ENCODE measurements at places on chromosomes 6 and 20.

GRCh38 chr6:38142178-38142902 lies 322.8 kb downstream of the ZFAND3 start:
- DNase-seq: no peak

GRCh38 chr20:33437141-33437911 lies 6.2 kb downstream of the SNTA1 start:
- no peak for DNase-seq

DNA sequence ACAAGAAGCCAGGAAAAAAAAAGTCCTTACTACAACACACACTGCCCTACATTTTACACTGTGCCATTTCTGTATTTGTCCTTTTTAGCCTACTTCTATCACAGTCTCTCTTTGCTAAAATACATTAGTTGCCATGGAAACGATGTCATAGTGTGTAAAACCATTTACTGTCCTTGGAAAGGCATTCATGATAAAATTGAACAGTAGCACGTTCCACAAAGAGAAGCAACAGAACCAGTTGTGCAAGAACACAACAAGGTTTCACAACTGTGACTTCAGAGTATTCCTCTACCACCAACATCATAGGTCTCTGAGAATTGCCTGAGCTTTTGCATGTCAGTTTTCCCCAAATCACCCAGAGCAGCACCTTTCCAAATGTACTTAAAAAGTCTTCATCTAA lies 20.5 kb downstream of the FYN start:
- DNase-seq: peak; percentile 62

GRCh38 chr6:27541212-27541932 lies 68.5 kb upstream of the ZNF184 start:
- DNase-seq: no peak

GRCh38 chr6:55299286-55299985 lies 27.8 kb upstream of the GFRAL start:
- DNase-seq: no peak

- DNase-seq: no peak
Measured at GRCh38 chr6:155117256-155117655, 122.1 kb downstream of the TIAM2 start.

GRCh38 chr6:30880698-30881252 lies 3.5 kb upstream of the DDR1 start:
- DNase-seq: no peak

- DNase-seq: no peak
Measured at GRCh38 chr20:39269493-39270217, 307.5 kb downstream of the DHX35 start.

DNA sequence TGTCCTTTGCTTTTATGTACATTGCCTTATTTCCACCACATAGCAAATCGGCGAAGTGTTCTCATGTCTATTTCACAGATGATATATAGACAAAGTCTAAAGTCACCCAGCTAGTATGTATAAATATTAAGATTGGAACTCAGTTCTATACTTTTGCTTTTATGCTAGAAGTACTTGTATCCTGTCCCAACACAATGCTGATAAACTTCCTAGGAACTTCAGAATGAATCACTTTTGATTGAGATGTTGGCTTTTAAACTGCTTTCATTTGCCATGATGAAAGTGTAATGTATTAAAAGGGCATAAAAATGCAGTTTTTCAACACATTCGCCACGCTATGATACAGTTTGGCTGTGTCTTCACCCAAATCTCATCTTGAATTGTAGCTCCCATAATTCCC lies 50.8 kb downstream of the GCLC start:
- no peak for DNase-seq

- peak; percentile 89 for DNase-seq
Measured at GRCh38 chr20:20780127-20780824, 67.8 kb upstream of the RALGAPA2 start.

DNA sequence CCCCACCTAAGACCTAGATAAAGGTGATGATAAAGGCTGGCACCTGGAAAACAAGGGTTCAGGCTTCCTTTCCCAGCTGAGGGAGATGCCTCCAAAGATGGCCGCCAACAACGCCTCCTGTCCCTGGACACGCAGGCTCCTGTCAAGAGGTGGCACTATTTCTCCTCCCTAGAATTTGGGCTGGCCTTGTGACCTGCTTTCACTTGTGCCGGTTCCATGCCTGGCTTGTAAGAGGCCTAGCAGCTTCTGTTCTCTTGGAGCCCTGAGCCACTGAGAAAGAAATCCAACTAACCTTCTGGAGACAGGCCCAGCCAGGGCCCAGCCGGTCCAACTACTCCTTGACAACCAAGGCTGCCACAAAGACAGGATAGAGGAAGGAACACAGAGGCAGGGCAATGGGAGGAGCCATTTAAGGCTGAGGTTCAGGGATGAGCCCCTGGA lies 60.2 kb upstream of the RALY start:
- DNase-seq: peak; percentile 80

DNA sequence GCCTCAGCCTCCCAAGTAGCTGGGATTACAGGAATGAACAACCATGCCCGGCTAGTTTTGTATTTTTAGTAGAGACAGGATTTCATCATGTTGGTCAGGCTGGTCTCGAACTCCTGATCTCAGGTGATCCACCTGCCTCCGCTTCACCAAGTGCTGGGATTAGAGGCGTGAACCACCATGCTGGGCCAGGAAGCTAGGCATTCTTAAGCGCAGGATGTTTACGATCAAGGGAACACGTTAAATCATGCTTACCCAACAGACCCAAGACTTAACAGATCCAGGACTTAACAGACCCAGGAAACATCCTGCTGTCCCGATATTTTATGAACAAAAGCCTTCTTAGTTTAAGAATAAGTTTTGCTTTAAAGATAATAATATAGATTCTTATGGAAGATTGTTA lies 9.1 kb downstream of the PTGIS start:
- DNase-seq: no peak

DNA sequence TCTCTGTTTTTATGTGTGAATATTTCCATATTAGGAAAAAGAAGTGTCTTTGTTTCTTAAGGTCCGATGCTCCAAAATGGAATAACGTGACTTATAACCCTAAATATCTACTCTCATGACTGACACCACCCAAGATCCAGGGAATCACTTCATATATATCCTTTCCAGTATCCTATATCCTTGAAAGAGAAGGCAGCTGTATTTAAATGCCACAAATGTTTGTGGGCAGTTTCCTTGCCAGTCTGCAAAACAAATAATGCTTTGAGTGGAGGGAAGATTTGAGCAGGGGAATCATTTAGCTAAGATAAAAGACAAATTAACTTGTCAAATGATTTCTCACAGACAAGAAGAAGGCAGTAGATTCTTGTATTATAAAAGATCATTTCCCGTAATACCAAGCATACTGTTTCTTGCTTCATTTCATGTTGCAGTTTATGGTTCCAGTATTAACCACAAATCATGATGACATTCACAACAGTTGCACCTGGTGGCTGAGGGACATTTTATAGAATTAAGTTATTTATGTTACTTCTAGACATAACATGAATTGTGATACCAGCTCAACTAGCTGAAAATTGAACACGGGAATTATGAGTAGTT lies 30.0 kb upstream of the FABP7 start:
- DNase-seq: no peak

GRCh38 chr6:109008537-109009235 lies 86.0 kb downstream of the SESN1 start:
- DNase-seq: peak; percentile 46

- peak; percentile 44 for DNase-seq
Measured at GRCh38 chr20:57509665-57510237, 15.2 kb downstream of the CTCFL start.

GRCh38 chr20:25018425-25018824 lies 25.9 kb upstream of the APMAP start:
- no peak for DNase-seq

GRCh38 chr6:110034667-110035036 lies 56.5 kb downstream of the GPR6 start:
- DNase-seq: no peak

DNA sequence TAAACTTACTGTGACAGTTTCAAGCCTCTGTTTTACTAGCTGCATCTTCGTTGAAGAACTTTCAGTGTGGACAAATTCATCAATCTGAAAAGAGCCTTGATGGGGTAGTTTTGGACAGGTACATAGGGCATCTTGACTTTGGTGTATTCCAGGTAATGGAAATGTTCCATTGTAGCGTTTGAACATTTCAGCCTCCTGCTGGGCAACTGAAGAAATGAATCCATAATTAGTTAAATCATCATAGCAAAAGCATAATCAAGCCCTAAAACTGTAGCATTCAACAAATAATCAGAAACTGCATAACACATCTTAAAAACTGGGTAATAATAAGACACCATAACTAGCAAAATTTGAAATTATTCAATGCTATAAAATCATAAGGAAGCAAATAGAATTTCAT lies 86.2 kb downstream of the AHI1 start:
- DNase-seq: no peak

GRCh38 chr20:22339946-22340345 lies 244.4 kb downstream of the FOXA2 start:
- DNase-seq: no peak

DNA sequence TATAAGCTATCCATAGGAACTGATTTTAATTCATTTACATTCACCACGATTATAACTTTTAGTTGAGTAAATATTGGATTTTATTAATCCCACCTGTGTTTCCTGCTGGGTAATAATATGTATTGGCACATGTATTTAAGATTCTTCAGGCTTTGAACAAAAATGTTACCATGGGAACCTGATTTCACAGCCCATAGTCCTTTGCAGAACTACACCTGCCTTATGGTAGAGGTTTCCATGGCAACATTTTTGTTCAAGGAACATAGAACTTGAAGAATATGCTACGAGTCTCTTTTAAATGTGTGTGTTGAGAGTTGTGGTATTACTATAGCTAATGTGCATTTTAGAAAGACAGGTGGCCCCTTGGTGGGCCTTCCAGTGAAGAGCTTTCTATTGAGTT lies 317.4 kb downstream of the SAMD5 start:
- DNase-seq: no peak

DNA sequence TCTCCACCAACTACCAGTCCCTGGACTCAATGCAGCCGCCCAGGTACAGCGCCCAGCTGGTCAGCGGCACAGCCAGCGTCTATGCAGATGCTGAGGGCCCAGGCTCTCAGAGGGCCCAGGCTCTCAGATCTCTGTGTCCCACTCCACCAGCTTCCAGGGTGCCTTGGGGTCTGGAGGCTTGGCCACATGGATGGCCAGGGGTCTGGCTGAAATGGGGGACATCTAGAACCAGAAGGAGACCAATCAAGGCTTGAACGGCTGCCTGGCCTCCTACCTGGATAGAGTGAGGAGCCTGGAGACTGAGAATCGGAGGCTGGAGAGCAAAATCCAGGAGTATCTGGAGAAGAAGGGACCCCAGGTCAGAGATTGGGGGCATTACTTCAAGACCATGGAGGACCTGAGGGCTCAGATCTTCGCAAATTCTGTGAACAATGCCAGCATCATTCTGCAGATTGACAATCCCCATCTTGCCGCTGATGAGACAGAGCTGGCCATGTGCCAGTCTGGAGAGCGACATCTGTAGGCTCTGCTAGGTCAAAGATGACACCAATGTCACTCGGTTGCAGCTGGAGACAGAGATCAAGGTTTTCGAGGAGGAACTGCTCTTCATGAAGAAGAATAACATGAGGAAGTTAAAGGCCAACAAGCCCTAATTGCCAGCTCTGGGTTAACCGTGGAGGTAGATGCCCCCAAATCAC lies 44.1 kb upstream of the GRM4 start:
- DNase-seq: peak; percentile 75

DNA sequence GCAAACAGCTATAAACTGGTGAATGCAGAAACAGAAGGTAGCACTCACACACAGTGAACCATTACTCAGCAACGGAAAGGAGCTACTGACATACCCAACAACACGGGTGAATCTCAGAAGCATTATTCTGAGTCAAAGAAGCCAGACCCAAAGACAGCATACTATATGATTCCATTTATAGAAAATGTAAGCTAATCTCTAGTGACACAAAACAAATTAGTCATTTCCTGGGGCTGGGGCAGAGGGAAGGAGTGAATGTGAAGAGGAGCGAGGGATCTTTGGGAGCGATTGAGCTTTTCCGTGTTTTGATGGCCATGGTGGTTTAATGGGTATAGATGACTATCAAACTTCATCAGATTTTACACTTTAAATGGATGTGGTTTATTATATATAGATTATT lies 614.6 kb downstream of the DHX35 start:
- DNase-seq: no peak

DNA sequence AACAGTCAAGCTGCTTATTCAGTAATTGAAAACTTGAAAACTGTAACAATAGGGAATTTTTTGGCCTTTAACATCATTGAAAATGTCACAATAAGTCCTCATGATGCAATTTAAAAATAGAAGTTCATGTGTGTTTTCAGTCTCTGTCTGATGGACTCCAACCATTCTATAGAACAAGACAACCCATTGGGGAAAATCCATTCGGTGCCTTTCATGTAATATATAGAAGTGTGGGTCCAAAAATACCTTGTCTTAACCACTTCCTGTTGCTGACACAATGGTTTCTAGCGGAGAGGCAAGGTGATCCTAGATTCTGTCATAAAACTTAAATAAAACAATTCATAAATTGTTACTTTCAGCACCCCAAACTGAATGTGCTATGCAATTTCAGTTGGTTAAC lies 1131.3 kb upstream of the MAP3K7 start:
- no peak for DNase-seq

DNA sequence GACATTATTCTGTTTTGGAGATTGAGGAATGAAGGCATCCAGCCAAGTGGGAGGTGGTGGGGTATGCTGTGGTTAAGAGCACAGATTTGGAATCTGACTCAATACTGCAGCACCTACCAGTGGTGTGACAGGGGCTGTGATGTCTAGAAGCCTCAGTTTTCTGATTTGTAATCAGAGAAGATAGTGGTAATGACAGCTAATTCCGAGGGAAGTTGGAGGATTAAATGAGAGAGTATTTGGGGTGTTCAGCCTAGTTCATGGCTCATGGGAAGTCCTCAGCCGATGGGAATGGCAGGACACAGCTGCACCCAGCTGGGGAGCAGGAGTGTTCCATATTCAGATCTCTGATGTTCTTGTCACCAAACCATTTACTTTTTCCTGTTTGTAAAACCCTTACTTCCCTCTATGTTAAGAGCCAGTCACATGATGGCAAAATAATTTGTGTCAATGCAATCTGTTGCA lies 9.3 kb downstream of the SLC9A8 start:
- peak; percentile 51 for DNase-seq

- no peak for DNase-seq
Measured at GRCh38 chr6:159557031-159557430, 136.0 kb downstream of the SOD2 start.

DNA sequence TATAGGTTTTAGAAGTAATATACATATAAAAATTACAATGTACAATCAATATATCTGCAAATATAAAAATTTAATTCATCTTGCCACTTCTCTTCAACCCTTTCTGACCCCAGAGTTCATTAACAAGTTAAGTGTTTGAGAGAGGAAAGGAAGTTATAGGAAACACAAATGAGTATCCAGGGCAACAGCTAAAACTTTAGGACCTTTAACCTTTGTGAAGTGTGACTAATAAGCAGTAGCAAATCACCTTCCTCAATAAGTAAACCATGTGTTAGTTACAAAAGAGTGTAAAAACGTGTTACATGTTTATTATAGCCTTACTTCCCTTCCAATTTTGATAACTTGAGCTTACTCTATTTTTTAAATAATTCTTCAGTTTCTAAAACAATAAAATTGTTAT lies 73.4 kb upstream of the SIM1 start:
- DNase-seq: no peak

- DNase-seq: no peak
Measured at GRCh38 chr6:6006006-6006427, 708 bp downstream of the NRN1 start.

Measured in suppressor macrophage treated with lipopolysaccharide for 1 hour (primary cell).